ENCODE measurements at places on chromosomes 5 and 9.
A peak's percentile ranks its signal among the peaks of the same experiment; 100 is the strongest.

GRCh38 chr5:150457121-150457520 lies 7.6 kb upstream of the RPS14 start:
- no peak for DNase-seq

DNA sequence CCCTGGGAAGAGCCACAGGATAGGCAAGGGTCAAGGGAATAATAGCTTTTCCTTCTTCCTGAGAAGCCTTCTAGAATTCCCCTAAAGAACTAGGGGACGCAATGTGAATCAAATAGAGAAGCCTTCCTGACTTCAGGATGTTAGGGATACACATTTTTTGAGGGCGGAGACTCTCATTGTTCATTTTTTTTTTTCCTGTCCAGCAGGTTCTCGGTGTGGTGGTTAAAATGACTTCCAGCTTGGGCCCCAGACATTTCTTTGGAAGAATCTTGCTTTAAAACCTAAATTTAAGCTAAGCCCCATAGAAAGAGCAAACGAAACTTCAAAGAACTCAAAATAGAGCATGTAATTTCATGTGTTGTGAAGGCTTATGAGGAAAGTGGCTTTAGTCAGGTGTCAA lies 80.8 kb downstream of the IQGAP2 start:
- no peak for DNase-seq

- DNase-seq = no peak
These were observed 136.3 kb downstream of the TTLL11 start for GRCh38 chr9:121956808-121957207.

- DNase-seq = no peak
These were observed 23.8 kb upstream of the LRRC14B start for GRCh38 chr5:167511-167910.

GRCh38 chr9:89478821-89479668 lies 18.9 kb downstream of the SEMA4D start:
- no peak for DNase-seq

DNA sequence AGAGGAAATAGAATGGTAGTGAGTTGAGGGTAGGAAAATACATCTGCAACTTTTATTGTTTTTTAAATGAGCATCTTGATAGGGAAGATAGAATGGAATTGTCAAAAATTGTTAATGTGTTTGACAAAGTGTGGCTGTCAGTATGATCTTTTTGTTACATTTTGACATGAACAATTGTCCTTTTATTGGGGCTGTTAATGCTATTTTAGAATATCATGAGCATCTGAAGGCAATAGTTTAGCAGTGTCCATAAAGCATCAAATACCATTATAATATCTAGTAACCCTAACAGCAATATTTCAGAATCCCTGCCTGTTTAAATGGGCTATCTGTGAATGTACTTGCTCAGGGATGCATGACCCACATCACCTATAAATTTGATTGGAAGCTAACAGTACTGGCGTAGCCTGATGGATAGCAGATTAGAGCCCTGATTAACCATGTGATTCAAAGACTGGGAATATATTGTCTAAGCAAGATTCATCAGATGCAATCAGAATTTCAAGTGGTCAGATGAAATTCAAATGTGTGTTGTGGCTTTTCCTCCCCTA lies 37.8 kb downstream of the TLE4 start:
- DNase-seq = no peak

- DNase-seq = no peak
These were observed 81.3 kb downstream of the THBS4 start for GRCh38 chr5:80116465-80116864.

- DNase-seq = no peak
These were observed 35.5 kb upstream of the ELL2 start for GRCh38 chr5:95996904-95997723.

- no peak for DNase-seq
These were observed 48.1 kb downstream of the PRELID2 start for GRCh38 chr5:145787001-145787400.

DNA sequence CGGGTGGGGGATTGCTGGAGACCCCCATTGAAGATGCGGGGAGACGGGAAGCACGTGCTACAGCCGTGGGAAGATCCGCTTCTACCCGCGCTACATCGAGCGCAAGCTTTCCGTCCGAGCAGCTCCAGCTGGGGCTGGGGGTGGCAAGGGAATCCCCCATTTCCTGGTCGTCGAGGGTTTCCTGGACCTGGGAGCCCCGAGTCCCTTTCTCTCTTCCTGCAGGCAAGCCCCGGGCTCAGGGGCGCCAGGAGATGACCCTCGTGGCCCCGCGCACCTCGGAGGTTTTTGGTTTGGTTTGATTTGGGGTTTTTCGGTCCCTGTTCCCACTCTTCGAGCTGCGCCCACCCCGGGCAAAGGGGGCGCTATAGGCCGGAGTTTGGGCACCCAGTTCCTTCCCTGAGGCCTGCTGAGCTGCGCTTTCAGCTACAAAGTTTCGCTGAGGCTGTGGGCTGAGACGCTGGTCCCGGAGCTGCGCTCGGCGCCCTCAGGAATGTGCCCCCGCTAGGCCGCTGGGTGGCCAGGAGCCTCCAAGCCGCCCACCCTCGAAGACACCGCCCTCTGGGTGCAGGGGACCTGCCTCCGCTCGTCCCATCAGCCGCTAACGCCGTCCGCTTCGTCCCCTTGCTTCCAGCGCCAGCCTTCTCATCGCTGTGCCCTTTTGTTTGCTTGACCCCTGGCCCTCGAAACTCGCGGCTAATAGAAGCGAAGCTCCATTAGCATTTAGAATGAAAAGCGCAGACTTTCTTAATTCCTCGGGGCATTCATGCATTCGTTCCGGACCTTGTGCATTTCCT lies 2.9 kb downstream of the NR4A3 start:
- peak; percentile 90 for DNase-seq

- peak; percentile 91 for DNase-seq
These were observed 1.5 kb downstream of the LCN2 start for GRCh38 chr9:128150594-128151308.

- no peak for DNase-seq
These were observed 4.7 kb upstream of the PTGS1 start for GRCh38 chr9:122366074-122366660.

DNA sequence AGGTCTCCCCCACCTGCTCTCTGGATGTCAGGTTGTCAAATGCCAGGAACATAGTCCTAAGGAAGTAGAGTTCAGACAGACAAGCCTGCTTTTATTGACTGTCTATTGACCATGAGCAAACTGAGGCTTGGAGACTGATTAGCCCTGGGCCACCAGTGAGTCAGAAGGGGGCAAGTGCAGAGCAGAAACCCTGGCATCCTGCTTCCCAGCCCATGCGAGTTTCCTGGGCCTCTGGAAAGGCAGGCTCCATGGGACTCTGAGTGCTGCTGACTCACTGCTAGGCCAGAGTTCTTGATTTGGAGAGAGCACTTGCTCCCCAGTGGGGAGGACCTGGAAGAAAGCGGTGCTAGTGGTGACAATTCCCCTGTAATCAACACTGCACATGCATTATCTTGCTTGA lies 2.8 kb upstream of the HBEGF start:
- DNase-seq = no peak

GRCh38 chr9:27659571-27659970 lies 86.3 kb upstream of the C9orf72 start:
- no peak for DNase-seq
